ENCODE measurements at places on chromosomes 4 and X.

DNA sequence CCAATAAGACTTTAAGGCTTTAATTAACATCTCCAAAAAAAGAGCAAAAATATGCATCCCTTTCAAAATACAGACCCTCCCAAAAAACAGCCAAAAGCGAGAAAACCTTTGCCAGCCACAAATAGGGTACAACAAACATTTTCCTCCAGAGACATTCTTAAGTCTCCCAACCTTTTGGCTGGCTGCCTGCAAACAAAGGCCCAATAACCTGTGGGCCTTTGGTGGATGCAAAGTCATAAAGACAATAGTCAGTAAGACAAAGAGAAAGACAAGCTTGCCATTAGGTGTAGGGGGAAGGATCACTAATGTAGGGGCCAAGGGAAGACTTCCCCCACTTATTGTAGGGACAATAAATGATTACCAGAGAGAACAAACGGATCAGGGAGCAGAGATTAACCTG, 215.5 kb upstream of the ZFP42 start:
- no peak for DNase-seq

DNA sequence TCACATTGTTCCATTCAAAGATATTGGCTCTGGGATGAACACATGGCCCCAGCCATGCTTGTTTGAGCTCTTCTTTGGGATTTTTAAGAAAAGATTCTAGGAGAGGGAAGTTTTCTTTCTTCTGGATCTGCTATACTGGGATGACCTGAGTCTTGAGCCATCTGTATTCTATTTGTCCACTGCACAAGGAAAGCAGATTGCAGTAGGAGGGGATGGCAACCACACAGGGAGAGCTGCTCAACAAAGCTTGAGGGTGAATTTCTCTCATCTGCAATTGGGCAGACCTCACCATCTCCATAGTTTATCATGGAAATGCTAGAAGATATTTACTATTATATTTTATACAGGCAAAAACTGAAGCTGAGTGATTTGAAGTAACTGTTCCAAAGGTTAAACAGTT, 34.3 kb downstream of the ADH7 start:
- DNase-seq = no peak

DNA sequence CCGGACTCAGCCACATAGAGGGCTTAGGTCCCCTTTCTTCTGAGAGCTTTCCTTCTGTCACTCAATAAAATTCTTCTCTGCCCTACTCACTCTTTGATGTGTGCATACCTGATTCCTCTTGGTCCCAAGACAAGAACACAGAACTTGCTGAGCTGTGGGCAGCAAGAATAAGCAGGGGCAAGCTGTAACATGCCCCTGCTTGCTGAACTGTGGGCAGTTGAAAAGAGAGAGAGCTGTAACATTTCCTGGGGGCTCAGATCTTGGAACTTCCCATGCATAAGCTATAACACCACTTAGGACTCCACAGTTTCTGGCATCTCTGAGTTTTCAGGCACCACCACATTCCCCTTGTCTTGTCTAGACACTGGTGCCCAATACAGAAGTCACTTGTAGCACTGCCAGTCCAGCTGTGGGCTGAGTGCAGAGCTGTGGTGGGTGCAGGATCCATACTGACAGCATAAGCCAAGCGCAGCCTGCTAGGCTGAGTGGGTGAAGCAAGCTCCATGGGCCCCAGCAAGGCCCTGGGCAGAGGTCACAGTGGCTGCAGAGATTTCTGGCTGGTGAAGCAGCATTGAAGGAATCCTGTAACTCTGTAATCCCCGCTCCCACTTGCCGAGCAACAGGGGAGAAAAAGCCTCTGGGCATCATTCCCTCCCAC, 241.2 kb downstream of the PCDH10 start:
- no peak for DNase-seq

- no peak for DNase-seq
Observed at GRCh38 chr4:173231916-173232315, 63.3 kb downstream of the GALNT7 start.

- DNase-seq = no peak
Observed at GRCh38 chr4:147891476-147892115, 159.7 kb downstream of the ARHGAP10 start.

GRCh38 chrX:4572691-4573090, 859.2 kb upstream of the PRKX start:
- no peak for DNase-seq

- no peak for DNase-seq
Observed at GRCh38 chr4:90122355-90122748, 4.8 kb upstream of the CCSER1 start.

- DNase-seq = no peak
Observed at GRCh38 chr4:6364146-6364545, 94.5 kb downstream of the WFS1 start.

- DNase-seq = no peak
Observed at GRCh38 chr4:142419712-142420111, 426.4 kb downstream of the INPP4B start.
